ENCODE measurements at places on chromosomes 5 and 9. TPM values are rescaled to one million over a fixed set of nuclear protein-coding genes. Genes with fewer than 3 reads are reported as not detected.

Gene RNF180
- 49.6 TPM for total RNA-seq

Gene FCN2
- not detected for total RNA-seq

Gene CCNB1
- total RNA-seq = 2.4 TPM

Gene ZNF454
- total RNA-seq = 2.3 TPM

Gene MYORG
- 30.6 TPM for total RNA-seq

Gene ERCC8
- total RNA-seq = 9.4 TPM

Gene MCIDAS
- not detected for total RNA-seq

- no peak for DNase-seq
Measured at GRCh38 chr9:133378408-133378962, 2.3 kb downstream of the STKLD1 start.

DNA sequence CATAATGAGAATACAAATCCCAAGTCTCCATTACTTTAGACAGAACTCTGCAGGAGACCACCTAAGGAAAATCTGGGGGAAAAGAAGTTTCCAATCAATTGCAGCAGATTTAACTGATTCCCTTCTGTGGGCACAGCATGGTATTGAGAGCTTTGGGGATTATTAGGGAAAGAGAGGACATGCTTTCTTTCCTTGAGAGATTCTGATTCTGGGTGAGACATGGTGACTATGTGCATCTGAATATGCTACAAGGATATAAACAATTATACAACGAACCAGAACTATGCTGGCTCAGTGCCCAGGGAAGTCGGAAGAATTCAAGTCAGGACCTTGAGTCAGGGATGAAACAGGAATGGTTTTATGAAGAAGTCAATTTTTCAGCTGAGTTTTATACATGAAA is 183.7 kb downstream of the PDE4D start:
- no peak for DNase-seq

DNA sequence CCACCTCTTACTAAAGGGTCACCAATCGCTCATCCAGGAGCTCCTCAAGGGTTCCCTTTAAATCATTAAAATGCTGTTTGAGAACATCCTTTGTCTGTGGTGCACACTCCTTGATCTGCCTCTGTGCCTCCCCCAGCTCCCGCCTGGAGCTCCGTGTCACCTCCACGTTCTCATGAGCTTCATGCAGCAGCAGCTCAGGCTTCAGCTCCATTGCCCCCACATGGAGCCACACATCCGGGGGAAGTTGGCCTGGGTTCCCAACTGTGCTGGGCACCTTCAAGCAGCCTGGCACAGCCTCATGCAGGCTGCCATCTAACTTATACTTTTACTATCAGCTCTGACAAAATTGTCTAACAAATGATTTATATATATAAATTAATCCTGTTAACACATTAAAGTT is 585.8 kb upstream of the FAM174A start:
- DNase-seq = no peak

DNA sequence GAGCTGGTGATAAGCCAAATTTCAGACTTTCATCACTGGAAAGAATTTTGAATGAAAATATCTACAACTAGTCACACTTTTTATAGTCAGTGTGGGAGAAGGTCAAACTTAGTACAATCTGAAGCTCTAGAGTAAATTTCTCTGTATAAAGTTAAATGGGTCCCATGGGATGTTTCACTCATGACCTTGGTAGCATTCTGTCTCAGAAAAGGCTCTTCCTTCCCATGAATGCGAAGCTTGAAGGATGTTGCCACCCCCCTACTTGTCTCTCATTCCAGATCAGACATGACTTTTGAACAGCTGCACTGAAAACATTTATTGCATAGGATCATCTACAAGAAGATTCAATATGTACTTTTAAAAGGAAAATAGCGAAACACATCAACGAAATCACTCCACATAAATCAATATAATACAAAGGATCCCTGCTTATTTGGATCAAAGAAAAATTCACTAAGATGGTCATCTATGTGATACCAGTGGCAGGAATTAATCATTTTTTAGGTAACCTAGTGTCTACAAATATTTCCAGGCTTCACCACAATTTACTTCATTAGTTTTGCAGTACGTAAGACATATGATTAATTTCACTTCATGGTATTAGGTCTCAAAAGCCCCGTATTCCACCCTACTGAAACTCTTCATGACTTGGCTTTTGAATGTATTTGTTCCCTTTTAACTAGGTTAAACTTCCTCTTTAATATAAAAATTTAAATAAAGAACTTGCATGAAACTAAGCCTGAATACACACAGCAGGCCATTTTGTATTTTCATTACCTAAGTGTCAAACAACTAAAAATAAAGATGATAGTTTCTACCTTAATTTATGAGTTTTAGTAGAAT is 4.4 kb downstream of the ST8SIA4 start:
- no peak for DNase-seq

DNA sequence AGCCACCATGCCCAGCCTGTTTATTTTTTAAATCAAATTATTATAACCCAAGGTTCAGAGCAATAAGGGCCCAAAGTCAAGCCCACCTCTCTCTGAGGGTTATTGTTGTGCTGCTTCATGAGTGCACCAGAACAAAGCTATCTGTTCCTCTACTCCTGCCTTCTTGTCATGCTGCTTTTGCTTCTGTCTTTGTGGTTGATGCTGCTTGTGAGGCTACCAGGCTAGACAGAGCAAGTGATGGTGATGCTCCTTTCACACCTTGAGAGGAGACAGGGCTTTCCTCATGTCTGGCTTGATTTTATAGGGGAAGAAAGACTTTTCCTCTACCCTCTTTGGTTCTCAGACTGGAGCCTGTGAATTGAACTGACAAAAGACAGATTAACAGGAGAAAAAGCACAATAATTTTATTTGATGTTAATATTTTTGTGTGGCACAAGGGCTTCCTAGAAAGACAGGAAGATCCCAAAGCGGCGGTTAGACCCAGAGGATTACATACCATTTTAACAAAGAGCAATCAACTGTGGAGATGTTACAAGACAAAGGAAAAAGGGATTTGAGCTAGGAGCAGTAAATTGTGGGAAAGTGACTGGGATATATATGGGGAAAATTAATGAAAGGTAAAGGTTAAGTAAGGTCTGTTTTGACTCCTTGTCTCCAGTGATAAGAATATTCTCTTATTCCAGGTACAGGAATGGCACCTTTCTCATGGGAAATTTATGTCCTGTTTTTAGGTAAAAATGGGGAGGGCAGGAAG is 4.4 kb upstream of the CD180 start:
- DNase-seq = no peak

DNA sequence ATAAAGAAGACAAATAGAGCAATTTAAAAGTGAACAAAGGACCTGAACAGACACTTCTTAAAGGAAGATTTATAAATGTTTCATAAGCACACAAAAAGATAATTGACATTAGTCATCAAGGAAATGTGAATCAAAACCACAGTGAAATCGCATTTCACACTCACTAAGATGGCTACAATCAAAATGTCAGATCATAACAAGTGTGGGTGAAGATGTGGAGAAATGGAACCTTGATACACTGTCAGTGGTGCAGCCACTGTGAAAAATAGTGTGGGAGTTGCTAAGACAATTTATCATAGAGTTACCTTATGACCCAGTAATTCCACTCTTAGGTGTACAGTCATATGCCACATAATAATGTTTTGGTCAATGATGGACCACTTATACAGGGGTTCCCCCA is 54.5 kb upstream of the HTR4 start:
- no peak for DNase-seq

- no peak for DNase-seq
Measured at GRCh38 chr5:102554082-102554481, 55.3 kb upstream of the SLCO6A1 start.

DNA sequence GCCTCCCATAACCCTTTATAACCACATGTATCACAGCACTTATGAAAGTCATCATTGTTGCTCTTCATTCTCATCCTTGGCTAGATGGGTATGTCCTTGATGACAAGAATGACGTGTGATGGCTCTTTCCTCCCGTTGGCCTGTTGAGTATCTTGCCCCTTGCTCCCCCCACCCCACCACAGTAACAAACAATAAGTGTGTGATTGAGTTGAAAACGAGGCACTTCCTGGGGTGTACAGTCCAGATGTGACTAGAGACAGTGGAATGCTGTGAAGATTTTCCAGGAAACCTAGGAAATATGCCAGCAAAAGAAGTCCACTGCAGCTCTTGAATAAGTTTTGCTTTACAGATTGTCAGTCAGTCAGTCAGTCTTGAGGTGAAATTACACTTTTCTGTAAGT is 262.5 kb downstream of the ELAVL2 start:
- DNase-seq = no peak

DNA sequence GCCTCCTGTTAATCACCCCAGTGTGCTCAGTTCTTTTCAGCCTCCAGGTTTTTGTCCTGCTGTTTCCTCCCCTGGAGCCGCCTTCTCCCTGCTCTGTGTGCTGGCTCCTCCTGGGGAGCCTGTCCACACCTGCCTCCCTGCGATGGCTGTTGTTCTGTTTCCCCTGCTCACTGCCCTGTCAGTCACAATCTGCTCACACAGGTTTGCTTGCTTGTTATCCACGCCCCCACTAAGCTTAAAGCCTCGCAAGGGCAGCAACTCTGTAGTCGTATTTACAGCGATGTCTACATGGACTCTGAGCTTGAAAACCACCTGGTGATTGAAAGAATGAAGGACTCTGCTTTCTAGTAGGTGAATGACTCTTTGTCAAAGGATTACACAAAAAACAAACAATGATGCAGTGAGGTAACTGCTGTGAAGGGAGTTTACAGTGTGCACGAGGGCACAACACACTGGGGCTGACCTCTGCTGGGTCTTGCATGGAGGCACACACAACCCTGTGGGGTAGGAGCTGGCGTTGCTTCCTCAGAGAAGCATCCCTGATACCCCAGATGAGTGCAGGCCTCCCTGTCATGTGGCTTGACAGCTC is 39.6 kb upstream of the TEX48 start:
- no peak for DNase-seq

DNA sequence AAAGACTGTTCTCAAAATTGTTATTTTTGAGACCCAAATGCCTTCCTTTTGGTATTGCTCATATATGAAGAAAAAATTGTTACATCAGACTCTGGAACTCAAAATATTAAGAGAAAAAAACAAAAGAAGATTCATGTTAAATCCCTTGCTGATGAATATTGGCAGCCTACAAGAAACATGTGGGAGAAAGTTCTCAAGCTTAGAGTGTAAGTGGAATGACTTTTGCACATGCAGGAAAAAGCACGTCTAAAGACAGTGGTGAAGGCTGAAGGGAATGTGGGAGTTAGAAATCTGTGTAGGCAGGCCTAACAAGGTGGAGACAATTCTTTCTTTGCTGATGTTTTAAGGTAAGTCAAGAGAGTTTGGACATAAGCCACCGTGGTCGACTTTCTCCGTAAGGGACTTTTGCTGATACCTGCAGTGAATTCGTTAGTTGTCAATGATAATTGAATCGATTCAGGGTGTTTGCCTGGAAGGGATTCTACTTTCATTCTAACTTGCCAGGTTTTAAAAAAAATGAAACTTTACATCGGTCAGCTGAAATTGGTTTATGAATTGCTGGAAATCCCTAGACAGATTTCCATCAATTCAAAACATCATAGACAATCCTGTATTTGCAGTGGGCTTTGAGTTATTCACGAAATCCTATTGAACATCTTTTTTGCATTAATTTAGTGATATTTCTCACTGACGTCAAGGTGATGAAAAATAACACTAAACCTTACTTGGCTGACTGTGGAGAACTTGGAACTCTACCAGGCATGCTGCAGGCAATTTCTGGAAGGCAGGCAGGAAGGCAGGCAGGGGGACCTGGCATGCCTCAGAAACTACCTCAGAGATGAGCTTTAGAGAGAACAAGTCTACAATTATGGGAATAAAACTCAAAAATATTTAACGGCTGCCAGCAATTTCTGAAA is 359.1 kb upstream of the ADAMTSL1 start:
- DNase-seq = no peak

GRCh38 chr9:131173995-131174394 is 48.6 kb downstream of the NUP214 start:
- no peak for DNase-seq

DNA sequence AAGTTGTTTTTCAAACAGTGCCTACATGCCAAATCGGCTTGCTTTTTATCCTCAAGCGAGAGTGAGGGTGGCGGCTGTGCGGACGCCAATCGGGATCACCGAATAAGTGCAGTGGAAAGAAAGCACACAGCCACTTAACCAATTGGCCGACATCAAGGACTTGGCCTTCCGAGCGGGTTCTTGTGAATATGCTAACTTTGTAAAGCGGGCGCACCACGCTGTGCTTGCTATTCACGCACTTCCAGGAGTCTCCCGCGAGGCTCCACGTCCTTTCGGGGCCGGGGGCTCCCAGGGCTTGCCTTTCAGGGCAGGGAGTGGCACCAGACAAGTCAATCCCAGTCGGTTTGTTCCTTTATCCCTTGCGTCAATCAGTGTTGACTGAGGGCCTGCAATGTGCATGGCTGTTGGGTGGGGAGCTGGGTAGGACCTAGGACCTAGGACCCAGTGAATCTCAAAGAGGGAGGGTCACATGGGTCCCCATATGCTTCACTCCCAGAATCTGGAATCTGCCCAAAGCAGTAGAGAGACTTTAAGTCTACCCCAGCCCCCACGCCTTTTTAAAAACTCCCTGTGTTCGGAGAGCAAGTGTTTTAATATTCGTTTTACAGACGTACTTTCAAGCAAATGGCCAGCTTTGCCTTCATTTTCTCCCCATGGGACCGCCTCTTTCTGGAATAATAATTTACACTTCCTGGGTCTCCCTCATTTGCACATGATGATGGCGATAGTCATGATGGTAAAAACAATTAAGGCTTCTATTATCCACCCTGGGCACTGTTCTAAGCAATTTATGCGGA is 2.0 kb upstream of the GCNT4 start:
- peak; percentile 71 for DNase-seq

GRCh38 chr5:41843456-41844370 is 26.5 kb downstream of the OXCT1 start:
- no peak for DNase-seq

Measured in posterior vena cava (tissue), 2 donors.